ENCODE measurements at places on chromosomes 1 and 21.
A peak's percentile ranks its signal among the peaks of the same experiment; 100 is the strongest.

GRCh38 chr1:75345538-75346292 is 211.5 kb downstream of the LHX8 start:
- no peaks in the 10 kb centered on the region for H3K36me3 ChIP-seq
- H3K4me3 ChIP-seq: no peak overlapping the region
- no peaks in the 10 kb centered on the region for H3K4me1 ChIP-seq
- H3K27ac ChIP-seq: no peak overlapping the region
- no peaks in the 10 kb centered on the region for H3K27me3 ChIP-seq

DNA sequence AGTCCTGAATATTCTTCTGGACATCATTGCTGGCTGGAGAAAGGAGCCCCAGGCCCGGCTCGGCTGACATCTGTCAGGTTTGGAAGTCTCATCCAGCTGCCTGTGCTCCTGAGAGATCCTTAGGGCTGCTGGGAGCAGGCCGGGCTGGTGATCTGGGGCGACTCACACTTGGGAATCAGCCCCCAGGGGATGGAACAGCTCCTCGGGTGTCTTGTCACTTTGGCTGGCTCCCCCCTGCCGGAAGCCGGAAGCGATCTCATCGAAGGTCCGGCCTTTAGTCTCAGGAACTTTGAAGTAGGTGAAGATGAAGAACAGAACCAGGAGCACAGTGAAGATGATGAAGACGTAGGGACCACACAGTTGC is 31.8 kb downstream of the SLC2A1 start:
- no peak overlapping the region for H3K27ac ChIP-seq
- peaks cover 10% of the 10 kb centered on the region for H3K36me3 ChIP-seq
- H3K27me3 ChIP-seq: no peaks in the 10 kb centered on the region
- H3K4me3 ChIP-seq: no peak overlapping the region
- no peak for DNase-seq

DNA sequence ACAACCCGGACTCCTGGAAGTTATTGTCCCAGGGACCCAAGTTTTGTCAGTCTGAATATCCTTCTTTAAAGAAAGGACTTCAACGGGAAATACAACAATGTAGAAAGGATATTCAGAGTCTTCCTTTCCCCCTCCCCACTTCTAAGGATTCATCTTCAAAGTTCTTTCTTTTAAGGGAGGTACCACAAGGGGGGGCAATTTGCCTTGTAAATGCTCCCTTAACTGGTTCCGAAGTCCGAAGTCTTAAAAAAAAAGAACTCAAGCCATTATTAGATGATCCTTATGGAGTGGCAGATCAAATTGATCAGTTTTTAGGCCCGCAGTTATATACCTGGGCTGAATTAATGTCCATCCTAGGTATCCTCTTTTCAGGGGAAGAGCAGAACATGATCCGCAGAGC is 47.0 kb downstream of the SERINC2 start:
- no peak for DNase-seq
- H3K4me1 ChIP-seq: no peaks in the 10 kb centered on the region
- no peaks in the 10 kb centered on the region for H3K27me3 ChIP-seq
- no peak overlapping the region for H3K27ac ChIP-seq

DNA sequence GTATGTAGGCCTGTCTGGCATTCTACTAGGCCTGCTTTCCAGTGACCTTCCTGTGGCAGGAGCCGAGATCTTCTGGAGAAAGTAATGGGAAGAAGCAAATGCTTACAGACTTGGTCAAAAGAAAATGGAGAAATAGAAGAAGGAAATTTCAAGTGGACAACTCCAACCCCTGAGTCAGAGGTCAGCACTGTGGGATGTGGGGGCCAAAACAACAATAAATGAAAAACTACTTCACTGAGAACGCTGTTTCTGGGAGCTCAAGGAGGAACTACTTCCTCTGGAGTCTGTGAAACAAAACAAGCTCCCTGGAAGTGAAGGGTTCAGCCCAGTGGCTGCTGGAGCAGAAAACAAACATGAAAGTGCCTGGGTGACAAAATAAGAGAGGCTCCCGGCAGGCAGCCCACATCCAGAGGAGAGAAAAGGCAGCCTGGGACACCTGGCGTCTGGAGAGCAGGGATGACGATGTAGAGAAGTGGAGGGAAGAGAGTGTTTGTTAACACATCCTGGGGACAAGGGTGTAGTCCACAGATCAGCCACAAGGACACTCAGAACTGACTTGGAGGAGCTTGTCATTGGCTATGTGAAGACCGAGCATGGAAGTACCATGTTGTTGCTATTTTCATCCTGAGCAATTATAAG is 355.2 kb downstream of the SMYD3 start:
- no peaks in the 10 kb centered on the region for H3K36me3 ChIP-seq
- no peak overlapping the region for H3K27ac ChIP-seq
- no peaks in the 10 kb centered on the region for H3K27me3 ChIP-seq
- no peak overlapping the region for H3K4me3 ChIP-seq

DNA sequence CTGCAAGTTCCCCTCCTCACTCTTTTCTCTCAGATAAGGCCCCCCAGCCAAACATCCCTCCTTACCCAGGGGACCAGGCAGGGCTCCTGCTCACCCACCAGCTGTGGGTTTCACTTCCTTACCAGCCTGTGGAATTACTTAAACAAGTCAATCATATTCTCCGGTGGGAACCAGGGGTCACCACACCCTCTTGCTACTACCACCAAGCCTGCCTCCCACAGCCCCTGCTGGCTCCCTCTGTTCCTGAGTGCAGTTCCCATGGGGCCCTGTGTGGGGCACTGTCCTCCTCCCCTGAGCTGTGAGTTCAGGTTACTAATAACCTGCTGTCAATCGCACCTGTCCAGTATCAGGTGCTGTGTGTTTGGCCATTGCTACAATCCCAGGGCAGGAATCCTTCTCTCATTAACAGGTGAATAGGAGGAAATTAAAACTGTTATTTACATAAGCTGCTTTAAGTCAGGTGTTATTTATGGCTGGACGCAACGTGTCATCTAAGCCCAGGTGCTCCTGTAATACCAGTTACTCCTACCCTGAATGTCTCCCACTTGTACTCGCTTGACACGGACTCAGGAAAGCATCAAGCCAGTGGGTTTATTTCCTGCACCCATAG is 53.1 kb upstream of the LBR start:
- H3K36me3 ChIP-seq: no peaks in the 10 kb centered on the region
- no peak overlapping the region for H3K4me3 ChIP-seq
- no peaks in the 10 kb centered on the region for H3K27me3 ChIP-seq
- H3K27ac ChIP-seq: no peak overlapping the region

DNA sequence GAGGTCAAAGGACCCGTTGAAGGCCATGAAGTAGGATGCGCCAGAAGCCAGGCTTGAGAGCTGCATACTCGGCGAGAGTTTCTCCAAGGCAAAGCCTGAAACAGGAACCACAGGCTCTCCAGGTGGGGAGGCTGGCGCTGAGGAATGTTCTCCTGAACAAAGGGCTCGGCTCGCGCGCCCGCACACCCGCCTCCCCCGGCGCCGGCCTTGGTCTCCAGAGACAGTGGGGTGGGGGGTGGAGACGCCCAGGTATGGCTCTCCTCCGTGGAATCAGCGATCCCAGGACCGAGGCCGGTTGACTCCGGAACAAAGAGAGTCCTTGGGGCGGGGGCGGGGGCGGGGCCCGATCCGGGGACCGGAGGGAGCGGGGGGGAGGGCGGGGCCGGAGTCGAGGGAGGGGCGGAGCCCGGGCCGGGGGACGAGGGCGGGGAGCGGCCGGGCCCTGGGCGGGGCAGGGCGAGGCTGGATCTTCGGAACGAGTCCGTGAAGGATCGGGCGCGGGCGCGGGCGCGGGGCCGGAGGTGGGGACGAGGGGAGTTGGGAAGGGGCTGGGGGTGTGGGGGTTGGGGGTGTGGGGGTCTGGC is 85.0 kb downstream of the NKAIN1 start:
- no peaks in the 10 kb centered on the region for H3K36me3 ChIP-seq
- H3K4me3 ChIP-seq: peak overlapping the region; percentile 8
- H3K4me1 ChIP-seq: peaks cover 13% of the 10 kb centered on the region

Data from lung (tissue), 17 donors.